ENCODE measurements at places on chromosomes 6 and 20.

DNA sequence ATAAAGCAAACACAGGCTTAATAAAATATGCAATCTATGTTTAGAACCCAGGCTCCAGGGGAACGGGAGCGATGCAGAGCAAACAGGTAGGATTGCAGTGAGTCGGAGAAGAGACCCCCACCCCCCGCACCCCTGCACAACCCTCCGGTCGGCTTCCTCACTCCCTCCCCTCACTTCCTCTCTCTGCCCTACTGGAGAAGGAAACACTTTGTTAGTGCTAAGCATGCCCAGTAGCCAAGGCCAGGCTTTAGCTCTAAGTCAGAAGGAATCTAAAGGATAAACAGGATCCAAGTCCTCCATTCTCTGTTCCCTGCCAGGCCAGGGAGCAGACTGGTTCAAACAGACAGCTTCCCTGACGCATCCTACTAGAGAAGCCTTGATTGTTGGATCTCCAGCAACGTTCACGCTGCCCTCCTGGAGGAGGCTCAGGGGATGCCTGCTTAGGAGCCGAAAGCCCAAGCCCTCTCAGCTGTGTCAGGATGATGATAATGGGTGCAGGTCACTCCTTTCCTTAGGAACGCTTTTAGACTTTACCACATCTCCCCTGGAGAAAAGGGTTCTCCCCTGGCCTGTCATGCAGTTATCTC lies 14.7 kb downstream of the FOXQ1 start:
- no peak for DNase-seq

DNA sequence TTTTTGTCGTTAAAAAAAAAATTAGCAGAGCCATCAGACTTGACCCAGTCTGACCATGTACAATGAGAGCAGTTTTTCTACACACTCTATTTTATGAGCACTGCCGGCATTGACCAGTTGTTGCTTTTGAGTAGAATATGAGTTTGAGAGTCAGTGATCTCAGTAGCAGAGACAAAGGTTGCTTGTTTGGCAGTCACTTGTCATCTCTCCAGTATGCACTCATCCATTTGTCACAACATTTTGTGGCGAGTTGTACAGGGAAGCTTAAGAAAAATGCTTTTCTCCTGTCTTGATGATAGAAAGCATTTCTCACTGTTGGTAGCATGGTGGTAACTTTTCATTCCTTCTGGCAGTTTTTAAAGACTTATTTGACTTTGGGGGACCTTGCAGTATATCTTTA lies 159.9 kb downstream of the MMS22L start:
- no peak for DNase-seq

GRCh38 chr20:6041808-6042265 lies 12.0 kb downstream of the LRRN4 start:
- no peak for DNase-seq

DNA sequence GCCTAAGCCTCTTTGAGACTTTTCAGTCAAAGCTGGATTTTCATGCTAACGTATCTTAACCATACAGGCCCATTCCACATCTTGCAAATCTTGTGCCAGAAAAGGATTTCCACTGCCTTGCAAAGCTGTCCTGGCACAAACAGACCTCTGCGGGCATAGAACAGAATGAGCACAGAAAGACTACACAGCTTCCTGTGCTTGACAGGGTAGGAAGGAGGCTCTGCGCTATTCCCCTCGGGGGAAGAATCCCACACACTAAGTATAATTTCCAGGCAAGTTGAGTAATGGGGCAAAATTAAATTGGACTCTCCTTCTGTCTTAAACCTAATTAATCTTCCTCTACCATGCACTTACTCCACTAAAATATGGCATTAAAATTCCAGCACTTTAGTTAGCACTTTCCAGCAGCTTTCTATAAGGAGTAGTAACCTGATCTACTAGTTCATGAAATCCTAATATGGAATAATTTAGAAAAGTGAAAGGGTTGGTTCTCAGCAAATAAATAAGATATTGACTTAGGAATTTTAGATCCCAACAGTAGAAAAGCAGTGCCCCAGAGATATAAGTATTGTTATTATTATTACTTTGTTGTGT lies 532.1 kb upstream of the JAG1 start:
- DNase-seq = no peak

DNA sequence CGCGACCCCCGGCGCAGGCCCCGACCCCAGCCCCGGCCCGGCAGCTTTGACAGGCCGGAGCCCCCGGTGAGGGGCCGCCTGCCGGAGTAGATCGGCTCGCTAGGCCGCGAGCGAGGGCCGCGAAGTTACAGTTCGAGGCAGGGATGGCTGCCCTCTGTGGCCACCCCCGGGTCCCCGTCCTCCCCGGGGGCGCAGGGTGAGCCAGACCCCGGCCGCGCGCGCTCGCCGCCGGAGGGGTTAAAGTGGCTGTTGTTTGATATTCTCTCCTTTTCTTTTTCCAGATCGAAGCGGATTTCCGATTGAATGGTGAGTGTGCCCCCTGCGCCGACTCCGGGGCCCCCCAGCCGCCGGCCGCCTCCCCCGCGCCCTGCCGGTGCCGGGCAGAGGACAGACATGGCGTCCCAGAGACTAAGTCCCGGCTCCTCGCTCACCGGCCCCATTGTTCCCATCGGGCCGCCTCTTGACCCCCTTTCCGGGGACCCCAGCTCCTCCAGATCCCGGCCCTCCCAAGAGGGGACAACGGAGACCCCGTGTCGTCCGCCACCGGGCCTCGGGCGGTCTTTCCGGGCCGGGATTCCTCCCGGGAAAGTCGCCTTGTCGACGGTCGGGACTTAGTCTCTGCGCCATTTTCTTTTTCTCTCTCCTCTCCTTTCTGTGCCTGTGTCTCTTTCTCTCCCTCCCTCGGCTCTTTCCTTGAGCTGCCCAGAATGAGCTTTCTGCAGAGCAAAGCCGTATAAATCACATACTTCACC lies 704 bp downstream of the TOP1 start:
- no peak for DNase-seq
